ENCODE measurements at places on chromosomes 2 and 18. TPM values are rescaled to one million over a fixed set of nuclear protein-coding genes. Genes with fewer than 3 reads are reported as not detected.

The ELOA2 gene
- total RNA-seq, result not detected

The ASB1 gene
- 38.8 TPM for total RNA-seq

The LRRC30 gene
- total RNA-seq, result not detected

The ATP6V1B1 gene
- total RNA-seq, result not detected

The OTOS gene
- not detected for total RNA-seq

The KLHL41 gene
- 0.69 TPM for total RNA-seq

The GCA gene
- 4.9 TPM for total RNA-seq

All from gastroesophageal sphincter (tissue), 4 donors.